ENCODE measurements at places on chromosomes 1 and 21.

- no peak for DNase-seq
These were observed 81.2 kb upstream of the TMPRSS2 start for GRCh38 chr21:41589131-41589530.

DNA sequence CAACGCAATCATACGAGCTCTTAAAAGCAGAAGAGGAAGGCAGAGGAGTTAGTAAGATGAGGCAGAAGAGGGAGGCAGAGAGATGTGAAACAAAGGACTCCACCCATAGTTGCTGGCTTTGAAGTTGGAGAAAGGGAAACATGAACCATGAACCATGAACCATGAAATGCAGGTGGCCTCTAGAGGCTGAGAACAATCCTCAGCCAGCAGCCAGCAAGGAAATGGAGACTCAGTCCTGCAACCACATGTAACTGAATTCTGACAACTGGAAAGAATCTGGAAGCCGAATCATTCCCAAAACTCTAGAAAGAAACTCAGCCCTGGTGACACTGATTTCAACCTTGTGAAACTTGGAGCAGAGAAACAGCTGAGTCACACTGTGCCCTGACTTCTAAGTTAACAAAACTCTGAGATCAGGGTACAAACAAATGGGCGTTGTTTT is 10.1 kb downstream of the DIPK1A start:
- no peak for DNase-seq

- DNase-seq: no peak
These were observed 109.6 kb downstream of the KCNN3 start for GRCh38 chr1:154760469-154760933.

DNA sequence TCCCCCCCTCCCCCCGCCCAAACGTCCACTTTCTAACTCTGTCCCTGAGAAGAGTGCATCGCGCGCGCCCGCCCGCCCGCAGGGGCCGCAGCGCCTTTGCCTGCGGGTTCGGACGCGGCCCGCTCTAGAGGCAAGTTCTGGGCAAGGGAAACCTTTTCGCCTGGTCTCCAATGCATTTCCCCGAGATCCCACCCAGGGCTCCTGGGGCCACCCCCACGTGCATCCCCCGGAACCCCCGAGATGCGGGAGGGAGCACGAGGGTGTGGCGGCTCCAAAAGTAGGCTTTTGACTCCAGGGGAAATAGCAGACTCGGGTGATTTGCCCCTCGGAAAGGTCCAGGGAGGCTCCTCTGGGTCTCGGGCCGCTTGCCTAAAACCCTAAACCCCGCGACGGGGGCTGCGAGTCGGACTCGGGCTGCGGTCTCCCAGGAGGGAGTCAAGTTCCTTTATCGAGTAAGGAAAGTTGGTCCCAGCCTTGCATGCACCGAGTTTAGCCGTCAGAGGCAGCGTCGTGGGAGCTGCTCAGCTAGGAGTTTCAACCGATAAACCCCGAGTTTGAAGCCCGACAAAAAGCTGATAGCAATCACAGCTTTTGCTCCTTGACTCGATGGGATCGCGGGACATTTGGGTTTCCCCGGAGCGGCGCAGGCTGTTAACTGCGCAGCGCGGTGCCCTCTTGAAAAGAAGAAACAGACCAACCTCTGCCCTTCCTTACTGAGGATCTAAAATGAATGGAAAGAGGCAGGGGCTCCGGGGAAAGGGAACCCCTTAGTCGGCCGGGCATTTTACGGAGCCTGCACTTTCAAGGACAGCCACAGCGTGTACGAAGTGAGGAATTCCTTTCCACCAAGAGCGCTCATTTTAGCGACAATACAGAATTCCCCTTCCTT is 158.1 kb downstream of the RUNX1 start:
- no peak for DNase-seq

GRCh38 chr21:38664841-38665240 is 140.9 kb upstream of the ETS2 start:
- no peak for DNase-seq

- no peak for DNase-seq
These were observed 1363.9 kb upstream of the ADGRL2 start for GRCh38 chr1:80436851-80437250.

DNA sequence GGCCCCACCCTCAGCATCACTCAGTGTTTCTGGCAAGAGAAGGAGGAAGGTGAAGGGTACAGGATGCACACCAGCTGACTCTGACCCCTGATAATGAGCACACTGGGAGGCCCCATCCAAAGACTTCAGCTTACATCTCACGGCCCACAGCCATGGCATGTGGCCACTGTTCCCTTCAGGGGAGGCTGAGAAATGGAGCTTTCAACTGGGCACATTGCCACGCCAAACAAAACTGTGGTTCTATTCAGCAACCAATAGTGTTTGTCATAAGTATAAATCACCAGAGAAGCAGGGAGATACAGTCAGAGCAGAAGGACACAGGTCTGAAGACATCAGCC is 12.7 kb upstream of the TRAF3IP3 start:
- DNase-seq: no peak

GRCh38 chr1:47184090-47184821 is 5.6 kb downstream of the PDZK1IP1 start:
- no peak for DNase-seq

- DNase-seq: no peak
These were observed 37.5 kb downstream of the TRAPPC10 start for GRCh38 chr21:44049606-44050005.

GRCh38 chr1:145963265-145964019 is 933 bp downstream of the ANKRD34A start:
- peak; percentile 73 for DNase-seq

DNA sequence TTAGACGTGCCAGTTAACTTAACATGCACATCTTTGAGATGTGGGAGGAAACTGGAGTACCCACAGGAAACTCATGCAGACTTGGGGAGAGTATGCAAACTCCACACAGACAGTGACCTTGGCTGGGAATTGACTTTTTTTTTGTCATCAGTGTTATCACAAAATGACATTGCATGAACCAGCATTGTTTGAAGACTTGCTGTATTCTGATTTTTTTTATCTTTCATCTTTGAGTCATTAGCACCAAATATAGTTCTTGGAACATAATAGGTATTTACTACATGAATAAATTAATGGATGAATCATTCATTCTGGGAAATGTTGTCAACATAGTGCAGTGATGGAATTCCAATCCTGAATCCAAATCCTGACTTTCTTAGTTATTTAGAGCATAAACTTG is 77.0 kb downstream of the ATF6 start:
- no peak for DNase-seq

DNA sequence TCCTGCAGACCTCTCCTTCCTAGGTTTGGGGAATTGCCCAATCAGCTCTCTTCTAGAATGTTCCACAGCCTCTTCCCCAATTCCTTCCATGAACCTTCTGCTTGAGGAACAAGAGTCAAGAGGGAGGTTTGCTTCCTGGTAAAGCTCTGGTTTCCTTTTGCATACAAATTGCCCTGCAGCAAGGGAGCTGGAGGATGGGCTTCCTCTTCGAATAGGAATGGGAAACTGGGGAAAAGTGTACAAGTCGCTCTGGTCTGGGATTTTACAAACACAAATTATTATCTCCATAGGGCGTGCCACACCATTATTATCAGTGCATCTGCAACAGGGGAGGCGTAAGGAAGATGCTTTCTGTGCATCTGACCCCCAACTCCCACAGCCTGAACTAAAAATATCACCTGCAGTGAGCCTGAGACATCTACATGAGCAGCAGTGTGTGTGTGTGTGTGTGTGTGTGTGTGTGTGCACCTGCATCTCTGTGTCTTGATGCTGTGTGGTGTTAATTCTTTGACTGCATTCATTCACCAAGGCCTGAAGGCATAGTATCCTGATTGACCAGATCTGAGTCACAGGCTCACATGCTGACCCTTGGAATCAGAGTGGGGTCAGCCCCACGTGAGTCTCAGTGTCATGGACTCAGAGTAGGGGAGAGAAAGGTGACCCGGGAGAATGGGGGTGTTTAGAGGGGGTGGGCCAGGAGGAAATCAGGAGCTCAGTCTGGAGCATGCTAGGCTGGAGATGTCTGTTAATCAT is 272.9 kb downstream of the KAZN start:
- DNase-seq: no peak

DNA sequence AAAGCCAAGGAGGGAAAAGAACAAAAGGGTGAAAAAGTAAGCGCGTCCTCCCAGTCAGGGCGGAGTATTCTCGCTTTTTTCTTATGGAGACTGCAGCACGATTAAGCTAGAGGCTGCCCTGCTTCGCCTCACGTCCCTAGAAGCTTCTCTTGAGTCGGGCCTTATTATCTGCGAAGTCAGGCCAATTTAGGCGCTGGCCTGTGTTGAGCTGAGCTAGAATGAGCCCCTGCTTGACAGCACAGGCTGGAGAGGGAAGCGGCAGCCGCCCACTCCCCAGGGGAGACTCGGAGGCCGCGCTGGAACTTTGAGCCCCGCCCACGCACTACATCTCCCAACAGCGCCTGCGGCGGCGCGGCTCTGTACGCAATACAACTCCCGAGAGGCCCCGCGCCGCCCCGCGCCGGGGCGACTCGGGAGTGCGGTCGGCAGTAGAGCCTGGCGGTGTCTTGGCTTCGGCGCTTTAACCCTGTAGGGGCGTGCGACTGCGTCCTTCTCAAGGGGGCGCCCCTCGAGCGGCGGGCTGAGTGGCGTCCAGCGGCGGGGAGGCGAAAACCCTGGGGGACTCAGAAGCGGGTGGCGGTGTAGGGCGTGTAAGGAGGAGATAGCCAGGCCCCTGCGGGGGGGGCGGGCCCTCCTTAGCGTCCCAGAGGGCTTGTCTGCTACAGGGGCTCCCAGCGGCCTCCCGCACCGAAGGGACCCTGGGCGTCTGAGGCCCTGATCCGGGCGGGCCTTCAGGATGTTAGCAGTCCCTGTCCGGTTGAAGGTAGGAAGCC is 888 bp downstream of the ZNF436 start:
- peak; percentile 60 for DNase-seq

Measured in NCI-H187 (cell line).